ENCODE measurements at places on chromosomes 3 and 15.

DNA sequence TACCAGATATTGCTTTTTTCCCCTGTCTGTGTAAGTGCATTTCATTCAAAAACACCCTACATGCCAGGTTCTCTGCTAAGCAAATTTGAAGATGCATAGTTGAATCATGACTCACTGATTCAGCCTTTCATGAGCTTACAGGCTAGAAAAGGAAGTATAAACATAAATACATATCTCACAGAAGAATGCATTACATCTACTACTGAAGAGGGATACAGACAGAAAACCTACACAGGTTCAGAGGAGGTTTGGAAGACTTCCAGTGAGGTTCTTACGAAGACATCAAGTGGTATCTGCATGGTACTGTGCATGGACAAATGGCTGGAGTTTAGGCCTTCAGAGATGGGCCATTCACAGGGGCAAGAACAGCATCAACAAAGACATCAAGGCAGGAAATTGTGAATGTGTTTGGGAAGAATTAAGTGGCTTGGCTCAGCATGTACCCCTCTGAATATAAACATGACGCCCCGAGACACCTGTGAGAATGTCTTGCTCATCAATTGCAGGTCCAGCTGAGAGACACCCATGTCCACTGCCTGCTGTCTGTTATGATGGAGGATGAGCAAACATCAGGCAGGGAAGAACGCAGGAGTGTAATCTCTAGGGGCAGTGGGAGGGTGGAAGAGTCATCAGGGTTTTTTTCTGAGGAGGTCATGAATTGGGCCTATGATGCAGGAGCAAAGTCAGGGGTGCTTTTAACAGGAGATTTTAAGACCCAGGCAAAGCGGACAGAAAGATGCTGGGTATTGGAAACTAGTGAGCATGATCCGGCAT, 105.1 kb upstream of the GALNT15 start:
- no peak for DNase-seq

DNA sequence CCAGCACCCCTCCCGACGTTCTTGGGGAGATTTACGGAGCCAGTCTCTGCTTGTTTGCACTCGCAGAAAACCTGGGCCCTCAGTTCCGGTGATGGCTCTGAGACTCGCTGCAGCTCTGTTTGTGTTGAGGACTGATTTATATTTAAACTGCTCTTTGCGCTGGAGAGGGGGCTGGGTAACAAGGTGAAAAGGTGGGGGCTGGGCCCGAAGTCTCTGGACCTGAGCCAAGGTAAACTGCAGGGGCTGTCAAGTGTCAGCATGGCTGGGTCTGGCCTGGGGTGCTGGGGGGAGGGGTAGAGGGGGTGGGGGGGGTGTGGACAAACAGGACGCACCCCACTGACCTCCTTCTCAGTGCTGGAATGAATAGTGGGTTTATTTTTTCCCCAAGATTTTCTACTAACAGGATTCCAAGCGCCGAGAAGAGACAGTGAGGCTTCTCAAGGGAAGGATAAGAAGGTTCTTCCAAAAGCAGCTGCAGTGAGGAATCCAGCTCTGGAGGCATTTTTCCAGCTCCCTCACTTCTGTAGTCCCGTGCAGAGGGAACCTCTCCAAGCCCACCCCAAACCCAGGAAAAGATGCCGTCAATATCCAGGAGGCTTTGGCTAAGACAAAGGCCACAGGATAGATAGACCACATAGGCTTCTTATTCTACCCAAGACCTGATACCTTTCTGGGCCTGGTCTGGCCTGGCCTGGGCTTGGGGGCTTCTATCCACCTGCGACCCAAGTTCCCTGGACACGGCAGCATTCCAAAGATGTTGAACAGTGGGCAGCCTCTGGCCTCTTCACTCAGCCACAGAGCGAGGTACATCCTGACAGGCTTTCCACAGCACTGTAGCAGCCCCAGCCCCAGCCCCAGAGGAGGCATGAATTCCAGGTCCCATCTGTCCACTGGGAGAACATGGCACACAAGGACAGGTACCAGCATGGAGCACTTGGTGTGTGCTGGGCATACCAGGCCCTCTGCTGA, 938 bp upstream of the SLCO2A1 start:
- DNase-seq, result no peak

GRCh38 chr3:158906749-158907148, 104.9 kb downstream of the MFSD1 start:
- DNase-seq, result no peak

- no peak for DNase-seq
These were observed 685.8 kb upstream of the CCDC54 start for GRCh38 chr3:106691476-106691875.

- no peak for DNase-seq
These were observed 17.5 kb downstream of the VGLL3 start for GRCh38 chr3:86973440-86973839.

DNA sequence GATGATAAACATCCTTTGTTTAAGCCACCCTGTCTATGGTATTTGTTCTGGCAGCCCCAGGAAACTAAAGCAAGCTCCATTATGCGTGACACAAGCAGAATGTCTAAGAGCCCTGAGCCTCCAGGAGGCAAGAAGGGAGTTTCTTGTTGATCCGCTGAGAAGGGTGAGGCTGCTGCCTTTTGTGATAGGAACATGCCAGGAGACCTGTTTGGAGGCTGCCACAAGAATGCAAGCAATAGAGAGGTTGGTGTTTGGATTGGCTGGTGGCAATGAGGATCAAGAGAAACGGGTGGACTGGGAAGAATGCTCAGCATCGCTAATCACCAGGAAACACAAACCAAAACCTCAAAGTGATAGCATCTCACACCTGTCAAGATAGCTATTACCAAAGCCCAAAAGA, 104.8 kb downstream of the ASB7 start:
- no peak for DNase-seq

- no peak for DNase-seq
These were observed 166.7 kb downstream of the SQOR start for GRCh38 chr15:45801543-45801942.

DNA sequence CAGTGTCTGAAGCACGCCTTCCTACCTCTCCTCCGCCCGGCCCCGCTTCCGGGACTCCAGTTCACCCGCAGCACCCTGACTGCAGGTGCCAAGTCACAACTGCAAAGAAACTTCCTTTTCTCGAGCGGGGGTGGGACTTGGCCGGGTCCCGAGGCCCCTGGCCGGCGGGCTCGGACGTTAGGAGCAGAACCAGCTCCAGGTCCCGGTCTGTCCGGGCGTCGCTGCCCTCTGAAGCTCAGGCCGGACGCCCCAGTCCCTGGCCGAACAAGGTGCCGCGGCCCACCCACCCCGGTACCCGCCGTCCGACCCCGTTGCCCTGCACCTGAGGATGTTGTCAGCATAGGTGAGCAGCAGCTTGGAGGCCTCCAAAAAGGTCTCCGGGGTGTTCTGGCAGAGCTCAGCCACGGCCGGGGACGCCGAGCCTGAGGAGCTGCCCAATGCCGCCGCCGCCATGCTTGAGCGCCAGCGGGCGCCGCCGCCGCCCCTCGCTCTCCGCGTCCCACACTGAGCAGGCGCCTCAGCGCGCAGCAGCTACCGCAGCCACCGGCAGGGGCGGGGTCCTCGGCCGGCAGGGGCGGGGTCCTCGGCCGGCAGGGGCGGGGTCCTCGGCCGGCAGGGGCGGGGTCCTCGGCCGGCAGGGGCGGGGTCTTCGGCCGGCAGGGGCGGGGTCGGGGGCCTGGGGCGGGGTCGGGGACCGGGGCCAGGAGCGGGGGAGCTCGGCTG, at the start of gene NGLY1:
NGLY1 (minus strand) TSS at position 506 of the 723 bp plus-strand sequence; CDS start at position 453, 53 bp downstream.
- DNase-seq, result peak; percentile 77

DNA sequence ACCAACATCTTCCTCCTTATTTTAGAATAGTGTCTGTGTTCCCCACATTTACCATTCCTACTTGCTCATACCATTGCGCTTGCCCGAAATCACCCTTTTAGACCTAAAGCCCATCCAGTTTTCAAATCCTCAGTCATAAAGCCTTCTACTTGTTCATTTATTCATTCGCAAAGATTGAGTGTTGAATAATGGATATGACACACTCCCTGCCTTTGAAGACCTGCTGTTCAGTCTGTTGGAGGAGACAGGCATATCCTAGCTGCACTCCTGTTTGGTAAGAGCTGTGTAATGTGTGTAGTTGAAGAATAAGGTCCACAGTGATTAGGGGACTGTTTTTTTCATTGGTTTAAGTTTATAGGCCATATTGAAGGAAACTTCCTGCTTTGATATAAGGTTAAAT, 1.7 kb downstream of the CNOT10 start:
- no peak for DNase-seq

GRCh38 chr3:4979428-4980228, at the start of gene BHLHE40:
Gene BHLHE40 (plus strand): TSS chr3:4979437. CDS start chr3:4979719, 282 bp downstream.
- DNase-seq, result no peak

DNA sequence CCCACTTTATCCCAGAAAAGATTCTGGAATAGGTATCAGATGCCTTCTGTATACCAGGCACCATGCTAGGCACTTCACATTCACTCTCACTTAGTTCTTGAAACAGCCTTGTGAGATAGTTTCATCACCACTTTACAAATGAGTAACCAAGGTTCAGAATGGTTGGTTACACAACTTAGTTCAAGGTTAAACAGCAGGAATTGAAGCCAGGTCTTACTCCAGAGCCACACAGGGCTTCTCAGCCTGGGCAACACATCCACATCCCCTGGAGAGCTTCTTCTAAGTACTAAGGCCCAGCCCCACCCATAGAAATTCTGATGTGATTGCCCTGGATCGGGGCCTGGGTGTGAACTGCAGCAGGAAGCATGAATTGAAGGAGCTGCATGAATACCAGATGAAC, 18.6 kb downstream of the WHAMM start:
- DNase-seq, result no peak

DNA sequence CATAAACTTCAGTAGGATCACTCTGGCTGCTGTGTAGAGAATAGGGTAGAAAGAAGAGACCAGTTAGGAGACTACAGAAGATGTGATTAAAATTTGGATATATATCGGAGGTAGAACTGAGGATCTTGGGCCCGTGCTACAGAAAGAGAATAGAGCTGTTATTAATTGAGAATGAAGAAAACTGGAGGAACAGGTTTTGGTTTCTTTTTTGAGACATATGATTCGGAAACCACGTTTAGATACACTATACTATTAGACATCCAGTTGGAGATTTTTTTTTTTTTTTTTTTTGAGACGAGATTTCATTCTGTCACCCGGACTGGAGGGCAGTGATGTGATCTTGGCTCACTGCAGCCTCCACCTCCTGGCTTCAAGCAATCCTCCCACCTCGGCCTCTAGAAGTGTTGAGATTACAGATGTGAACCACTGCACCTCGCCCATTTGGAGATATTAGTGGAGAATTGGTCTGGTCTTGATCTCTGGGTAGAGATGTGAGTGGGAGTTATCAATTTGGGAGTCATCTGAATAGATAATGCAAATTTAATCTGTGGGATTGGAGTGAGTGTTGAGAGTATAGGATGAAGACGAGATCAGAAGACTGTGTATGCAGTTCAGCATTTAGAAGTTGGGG, 50.9 kb downstream of the TCF12 start:
- no peak for DNase-seq

- DNase-seq, result no peak
These were observed 178.7 kb upstream of the TLE3 start for GRCh38 chr15:70276401-70276800.

- no peak for DNase-seq
These were observed 18.9 kb upstream of the ALDH1L1 start for GRCh38 chr3:126199256-126199655.

- no peak for DNase-seq
These were observed 24.1 kb upstream of the BNIP2 start for GRCh38 chr15:59713177-59713576.

DNA sequence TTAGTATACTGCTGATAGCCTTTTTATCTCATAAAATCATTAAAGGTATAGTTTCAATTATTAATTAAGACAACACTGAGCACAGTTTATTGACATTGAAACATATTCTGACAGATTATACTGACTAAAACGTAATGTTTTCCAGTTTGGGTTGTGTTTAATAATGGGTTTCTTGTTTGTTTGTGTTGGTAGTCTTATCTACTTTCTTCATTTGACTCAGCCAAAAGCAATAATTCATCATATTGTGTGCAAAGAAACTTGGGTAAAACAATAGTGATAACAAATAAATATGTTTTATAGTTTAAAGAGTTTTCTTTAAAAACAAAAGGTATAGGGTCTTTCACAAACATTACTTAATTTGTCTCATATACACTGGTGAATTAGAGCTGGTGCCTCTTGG, 629.2 kb upstream of the AGTR1 start:
- no peak for DNase-seq

- DNase-seq, result no peak
These were observed 64.3 kb downstream of the OSTN start for GRCh38 chr3:191263365-191263764.

GRCh38 chr15:80162059-80162554, 9.3 kb downstream of the FAH start:
- no peak for DNase-seq

DNA sequence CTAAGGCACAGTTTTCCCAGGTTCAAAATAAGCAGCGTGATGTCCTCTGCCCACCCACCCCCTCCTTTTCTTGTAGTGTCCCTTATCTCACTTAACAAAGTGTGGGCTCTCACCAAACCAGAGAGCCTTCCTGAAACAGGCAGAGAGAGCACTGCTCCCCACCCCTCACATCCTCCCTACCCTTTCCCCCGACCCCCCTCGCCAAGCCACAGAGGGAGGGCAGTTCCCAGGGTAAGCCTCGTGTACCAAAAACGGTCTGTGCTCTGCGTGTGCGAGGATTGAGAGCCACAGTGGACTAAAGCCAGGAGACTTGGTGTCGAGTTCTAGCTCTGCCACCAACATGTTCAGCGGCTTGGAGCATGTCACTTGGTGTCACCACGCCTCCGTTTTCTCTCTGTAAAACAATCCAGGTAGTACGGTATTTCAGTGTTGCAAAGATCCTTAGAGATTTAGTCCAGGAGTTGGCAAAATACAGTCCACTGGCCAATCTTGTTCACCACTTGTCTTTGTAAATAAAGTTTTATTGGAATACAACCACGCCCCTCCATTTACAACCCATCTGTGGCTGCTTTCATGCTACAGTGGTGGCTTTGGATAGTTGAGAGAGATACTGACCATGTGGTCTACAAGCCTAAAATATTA, 249.9 kb downstream of the OPA1 start:
- no peak for DNase-seq

GRCh38 chr3:149271669-149272068, 50.0 kb upstream of the CP start:
- no peak for DNase-seq

DNA sequence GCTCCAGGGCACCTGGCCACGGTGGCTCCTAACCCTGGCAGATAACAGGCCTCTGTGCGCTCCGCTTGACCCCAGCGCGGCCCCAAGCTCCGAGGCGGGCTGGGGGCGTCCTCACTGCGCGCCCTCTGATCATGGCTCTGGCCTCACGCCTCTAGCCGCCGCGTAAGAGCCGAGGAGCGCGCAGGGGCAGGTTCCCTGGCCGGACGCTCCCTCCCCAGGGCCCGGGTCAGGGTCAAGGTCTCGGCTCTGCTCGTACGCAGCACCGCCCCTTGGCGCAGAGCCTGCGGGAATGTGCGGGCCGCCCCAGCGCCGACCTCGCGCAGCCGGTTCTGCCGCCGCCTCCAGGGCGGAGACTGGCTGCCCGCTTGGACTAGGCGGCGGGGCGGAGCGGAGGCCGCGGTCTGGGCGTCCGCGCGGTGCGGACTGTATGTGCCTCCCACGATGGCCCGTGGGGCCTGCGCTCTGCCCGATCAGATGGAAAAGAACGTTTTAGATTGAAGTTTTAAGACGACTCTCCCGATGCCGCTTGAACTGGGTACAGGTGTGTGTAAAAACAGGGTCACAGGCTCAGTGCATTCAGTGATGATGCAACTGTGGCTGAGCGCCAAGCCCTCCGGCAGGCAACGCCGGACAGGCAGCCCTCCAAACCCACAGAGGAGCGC, 40.8 kb downstream of the CHST14 start:
- DNase-seq, result no peak

- DNase-seq, result no peak
These were observed 122.2 kb downstream of the EEFSEC start for GRCh38 chr3:128275316-128276145.

- no peak for DNase-seq
These were observed 9.7 kb upstream of the LRRC15 start for GRCh38 chr3:194379231-194379630.

- no peak for DNase-seq
These were observed 45.8 kb upstream of the SENP5 start for GRCh38 chr3:196821806-196822355.

Data from activated T-helper 9 cell treated with anti-CD3 and anti-CD28 coated beads, Interleukin-2, amount 50 U/mL, for 16 hours (primary cell).